Right lobe of liver (tissue), 6 donors: ENCODE measurements at places on chromosomes 13 and 19. TPM values are rescaled to one million over a fixed set of nuclear protein-coding genes. Genes with fewer than 3 reads are reported as not detected.

DNA sequence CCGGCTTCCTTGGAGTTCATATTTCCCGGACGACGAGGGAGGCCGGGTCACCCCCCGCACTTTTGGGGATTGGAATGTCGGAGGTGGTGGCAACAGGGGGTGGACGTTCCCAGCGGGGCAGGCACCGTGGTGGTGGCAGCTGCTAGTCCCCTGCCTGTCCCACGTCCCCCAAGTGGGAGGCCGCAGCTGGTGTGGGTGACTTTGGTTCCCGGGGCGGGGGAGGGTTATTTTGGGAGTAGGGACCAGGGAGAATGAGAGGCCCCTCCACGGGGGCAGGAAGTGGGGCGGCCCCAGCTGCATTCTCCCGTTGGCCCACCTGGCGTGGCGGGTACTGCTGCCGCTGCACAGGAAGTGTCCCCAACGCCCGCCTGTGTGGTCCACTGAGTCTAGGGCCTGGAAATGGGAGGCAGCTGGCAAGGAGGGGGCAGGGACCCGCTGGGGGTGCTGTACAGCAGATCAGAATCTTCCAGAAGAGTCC is 11.1 kb upstream of the PLIN3 start:
- no peak overlapping the region for H3K4me3 ChIP-seq
- DNase-seq = no peak
- H3K27ac ChIP-seq = no peak overlapping the region
- H3K4me1 ChIP-seq = no peaks in the 10 kb centered on the region

DNA sequence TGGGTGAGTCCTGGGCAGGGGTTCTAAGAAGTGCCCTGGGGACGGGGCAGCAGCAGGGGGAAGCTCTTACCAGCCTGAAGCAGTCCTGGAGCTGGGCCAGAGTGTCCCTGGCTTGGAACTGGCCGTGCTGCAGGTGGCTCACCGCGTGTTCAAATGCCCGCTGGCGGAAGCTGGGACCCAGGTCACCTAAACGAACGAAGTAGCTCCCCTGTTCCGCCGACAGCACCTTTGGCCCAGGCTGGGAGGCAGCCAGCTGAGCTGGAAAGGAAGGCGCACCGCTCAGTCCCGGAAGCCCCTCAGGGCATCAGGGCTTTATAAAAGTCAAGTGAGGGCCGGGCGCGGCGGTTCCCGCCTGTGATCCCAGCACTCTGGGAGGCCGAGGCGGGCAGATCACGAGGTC is 9.6 kb downstream of the PLIN4 start:
- no peaks in the 10 kb centered on the region for H3K4me1 ChIP-seq
- H3K36me3 ChIP-seq = peaks cover 5% of the 10 kb centered on the region
- DNase-seq = no peak
- H3K4me3 ChIP-seq = no peak overlapping the region
- no peak overlapping the region for H3K27ac ChIP-seq

GRCh38 chr13:41059456-41060081 is 1.7 kb upstream of the WBP4 start:
- no peaks in the 10 kb centered on the region for H3K27me3 ChIP-seq
- H3K4me3 ChIP-seq = peak overlapping the region; percentile 64
- H3K36me3 ChIP-seq = no peaks in the 10 kb centered on the region
- H3K4me1 ChIP-seq = peaks cover 60% of the 10 kb centered on the region

- H3K27me3 ChIP-seq = no peaks in the 10 kb centered on the region
- no peak for DNase-seq
- H3K36me3 ChIP-seq = no peaks in the 10 kb centered on the region
Measured at GRCh38 chr19:33740811-33741396, 55.8 kb upstream of the KCTD15 start.

- H3K4me3 ChIP-seq = no peak overlapping the region
- H3K4me1 ChIP-seq = no peaks in the 10 kb centered on the region
- H3K27me3 ChIP-seq = no peaks in the 10 kb centered on the region
- no peak overlapping the region for H3K27ac ChIP-seq
- no peak for DNase-seq
Measured at GRCh38 chr13:107450931-107451330, 764.4 kb downstream of the LIG4 start.

GRCh38 chr13:22357132-22357531 is 686.3 kb downstream of the FGF9 start:
- H3K4me3 ChIP-seq = no peak overlapping the region
- no peak overlapping the region for H3K27ac ChIP-seq
- H3K27me3 ChIP-seq = no peaks in the 10 kb centered on the region
- H3K4me1 ChIP-seq = no peaks in the 10 kb centered on the region
- H3K36me3 ChIP-seq = no peaks in the 10 kb centered on the region

The ATP4A gene
- not detected for total RNA-seq

The RXFP2 gene
- total RNA-seq = not detected

The SHD gene
- total RNA-seq = 6.6 TPM

The IZUMO4 gene
- total RNA-seq = 6.9 TPM
